ENCODE measurements at places on chromosomes 2 and 18. TPM values are rescaled to one million over a fixed set of nuclear protein-coding genes. Genes with fewer than 3 reads are reported as not detected.

MOCOS gene
- 1.9 TPM for total RNA-seq

DNA sequence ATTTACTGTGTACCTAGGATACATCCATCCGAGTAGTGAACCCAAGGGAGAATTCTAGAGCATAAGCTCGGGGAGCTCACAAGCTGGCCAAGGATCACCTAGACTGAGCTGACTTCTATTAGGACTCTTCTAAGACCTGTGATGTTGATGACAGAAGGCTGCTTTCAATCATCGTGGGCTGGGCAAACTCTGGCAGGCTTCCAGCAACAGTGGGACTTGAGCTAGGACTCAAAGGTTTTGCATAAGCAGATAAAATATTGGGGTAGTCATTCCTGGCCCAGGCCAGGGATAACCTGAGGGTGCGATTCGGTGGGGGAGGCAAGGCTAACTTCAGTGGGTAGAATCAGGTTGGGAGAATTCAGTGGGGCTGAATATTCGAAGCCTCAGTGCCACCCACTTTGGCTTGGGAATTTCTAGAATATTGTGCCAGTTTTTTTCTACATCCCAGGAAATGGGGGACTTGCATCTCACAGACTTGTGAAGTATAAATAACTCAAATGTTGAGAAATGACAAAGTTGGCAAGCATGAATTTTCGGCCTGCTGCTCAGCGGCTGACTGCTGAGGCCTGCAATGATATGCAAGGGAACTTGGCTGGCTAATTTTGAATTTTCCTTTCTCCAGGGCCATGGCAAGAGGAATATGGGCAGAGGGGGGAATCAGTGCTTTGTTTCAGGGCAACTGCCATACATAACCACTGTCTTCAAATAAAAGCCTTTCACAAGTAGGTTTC, 274.3 kb downstream of the PRKCE start:
- no peak overlapping the region for H3K4me3 ChIP-seq
- H3K36me3 ChIP-seq = no peaks in the 10 kb centered on the region

GRCh38 chr2:9846554-9846953, 3.3 kb downstream of the TAF1B start:
- H3K36me3 ChIP-seq = peaks cover 16% of the 10 kb centered on the region
- no peak for DNase-seq
- H3K27me3 ChIP-seq = no peaks in the 10 kb centered on the region
- no peak overlapping the region for H3K4me3 ChIP-seq

GRCh38 chr18:13416848-13417247, 198.3 kb downstream of the LDLRAD4 start:
- H3K27ac ChIP-seq = no peak overlapping the region
- no peak overlapping the region for H3K4me3 ChIP-seq
- peaks cover 37% of the 10 kb centered on the region for H3K4me1 ChIP-seq
- DNase-seq = no peak
- no peaks in the 10 kb centered on the region for H3K36me3 ChIP-seq

ELOA2 gene
- not detected for total RNA-seq

DNA sequence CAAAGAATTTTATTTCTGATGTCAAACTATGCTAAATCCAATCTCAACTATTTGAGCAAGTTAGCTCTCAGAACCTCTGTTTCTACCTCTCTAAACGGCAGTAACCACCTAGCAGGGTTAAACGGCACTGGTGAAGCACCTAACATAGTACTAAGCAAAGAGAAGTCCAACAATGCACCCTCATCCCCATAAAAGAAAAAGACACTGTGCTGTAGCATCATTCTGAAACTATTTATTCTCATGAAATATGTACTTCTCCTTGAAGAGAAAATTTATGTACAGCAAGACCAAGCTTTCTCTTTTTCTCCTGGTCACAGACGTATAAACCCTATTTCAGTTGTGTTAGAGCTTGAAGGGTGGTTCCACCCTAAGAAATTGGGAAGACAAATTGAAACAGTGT, 4.8 kb downstream of the MEX3C start:
- H3K27ac ChIP-seq = no peak overlapping the region
- no peak overlapping the region for H3K4me3 ChIP-seq
- H3K4me1 ChIP-seq = peaks cover 32% of the 10 kb centered on the region

GRCh38 chr2:226890286-226890685, 54.4 kb downstream of the RHBDD1 start:
- no peak overlapping the region for H3K4me3 ChIP-seq
- H3K27ac ChIP-seq = no peak overlapping the region
- no peaks in the 10 kb centered on the region for H3K27me3 ChIP-seq
- H3K36me3 ChIP-seq = no peaks in the 10 kb centered on the region
- H3K4me1 ChIP-seq = no peaks in the 10 kb centered on the region
- DNase-seq = no peak

DNA sequence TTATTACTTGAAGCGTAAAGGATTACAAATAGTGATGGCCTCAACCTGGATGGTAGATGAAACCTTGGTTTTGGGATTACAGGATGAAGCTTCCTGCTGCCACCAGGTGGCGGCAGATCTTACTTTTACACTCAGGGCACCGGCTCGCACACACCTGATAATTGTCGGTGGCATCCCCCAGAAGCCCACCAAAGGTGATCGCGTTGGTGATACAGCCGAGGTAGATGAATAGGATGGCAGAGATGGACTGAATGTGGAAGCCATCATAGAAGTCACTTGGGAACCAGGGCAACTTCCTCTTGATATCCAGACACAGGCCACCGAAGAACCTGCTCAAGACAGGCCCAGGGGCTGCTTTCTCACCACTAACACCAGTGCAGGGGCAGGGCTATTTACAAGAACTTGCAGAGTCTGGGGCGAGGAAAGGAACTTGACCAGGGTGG, 51.8 kb downstream of the MTHFD2 start:
- H3K4me3 ChIP-seq = no peak overlapping the region
- no peak overlapping the region for H3K27ac ChIP-seq
- H3K36me3 ChIP-seq = no peaks in the 10 kb centered on the region
- no peaks in the 10 kb centered on the region for H3K27me3 ChIP-seq
- no peaks in the 10 kb centered on the region for H3K4me1 ChIP-seq

DNA sequence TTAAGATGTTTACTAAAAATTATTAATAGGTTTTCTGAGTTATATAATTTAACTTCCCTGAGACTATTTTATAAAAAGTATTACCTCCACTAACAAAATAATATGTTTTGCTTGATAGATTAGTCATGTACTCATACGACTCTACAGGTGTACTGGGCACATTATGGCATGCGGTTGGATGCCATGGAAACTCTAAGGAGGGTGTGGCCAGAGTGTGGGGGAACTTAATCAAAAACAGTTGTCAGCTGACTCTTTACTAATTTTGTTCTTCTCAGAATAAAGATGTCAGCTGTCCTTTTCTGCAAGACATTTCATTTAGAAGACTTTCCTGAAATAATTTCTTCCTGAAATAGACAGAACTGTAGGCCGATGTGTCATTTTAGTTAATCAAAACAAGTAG, 228.3 kb upstream of the SIX3 start:
- no peak overlapping the region for H3K4me3 ChIP-seq
- H3K27ac ChIP-seq = no peak overlapping the region
- H3K27me3 ChIP-seq = no peaks in the 10 kb centered on the region
- no peaks in the 10 kb centered on the region for H3K36me3 ChIP-seq

C2orf66 gene
- not detected for total RNA-seq

DNA sequence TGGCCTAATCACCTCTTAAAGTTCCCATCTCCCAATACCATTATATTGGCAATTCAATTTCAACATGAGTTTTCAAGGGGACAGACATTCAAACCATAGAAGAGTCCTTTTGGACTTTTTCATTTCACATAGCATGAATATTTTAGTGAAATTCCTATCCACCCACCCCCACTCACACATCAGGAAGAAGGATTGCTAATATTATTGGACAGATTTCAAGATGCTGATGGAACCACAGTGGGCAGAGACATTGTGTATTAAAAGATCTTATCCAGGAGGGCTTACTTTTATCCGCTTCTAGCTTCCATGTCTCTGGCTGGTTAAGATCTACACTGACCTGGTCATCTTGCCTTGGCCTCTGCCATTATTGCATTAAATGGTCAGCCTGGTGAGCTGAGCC, 297.4 kb upstream of the ACVR2A start:
- no peaks in the 10 kb centered on the region for H3K27me3 ChIP-seq
- no peak overlapping the region for H3K4me3 ChIP-seq
- H3K36me3 ChIP-seq = no peaks in the 10 kb centered on the region
- DNase-seq = no peak
- no peak overlapping the region for H3K27ac ChIP-seq

NEURL3 gene
- 1.8 TPM for total RNA-seq

- H3K27ac ChIP-seq = no peak overlapping the region
- no peaks in the 10 kb centered on the region for H3K27me3 ChIP-seq
- DNase-seq = no peak
- H3K4me1 ChIP-seq = no peaks in the 10 kb centered on the region
- H3K36me3 ChIP-seq = no peaks in the 10 kb centered on the region
- H3K4me3 ChIP-seq = no peak overlapping the region
Measured at GRCh38 chr18:67381608-67382150, 134.8 kb downstream of the DSEL start.

DNA sequence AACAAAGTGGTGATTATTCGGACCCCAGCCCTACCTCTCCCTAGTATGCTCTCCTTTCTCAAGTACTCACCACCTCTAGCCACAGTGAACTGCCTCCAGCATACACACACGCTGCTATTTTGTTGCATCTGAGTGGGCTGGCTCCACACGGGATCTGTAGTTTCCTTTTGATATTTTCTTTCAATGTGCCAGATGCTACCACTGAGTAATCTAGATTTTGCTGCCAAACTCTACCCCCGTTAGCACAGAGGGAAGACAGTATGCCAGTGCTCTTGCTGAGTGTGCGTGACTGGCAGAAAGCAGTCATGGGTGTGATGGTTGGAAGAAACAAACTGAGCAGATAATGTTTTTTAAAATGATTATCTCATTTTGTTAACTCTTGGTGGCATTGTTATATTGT, 11.6 kb downstream of the CFLAR start:
- H3K36me3 ChIP-seq = peaks cover 2% of the 10 kb centered on the region
- H3K27me3 ChIP-seq = no peaks in the 10 kb centered on the region
- DNase-seq = no peak

DNA sequence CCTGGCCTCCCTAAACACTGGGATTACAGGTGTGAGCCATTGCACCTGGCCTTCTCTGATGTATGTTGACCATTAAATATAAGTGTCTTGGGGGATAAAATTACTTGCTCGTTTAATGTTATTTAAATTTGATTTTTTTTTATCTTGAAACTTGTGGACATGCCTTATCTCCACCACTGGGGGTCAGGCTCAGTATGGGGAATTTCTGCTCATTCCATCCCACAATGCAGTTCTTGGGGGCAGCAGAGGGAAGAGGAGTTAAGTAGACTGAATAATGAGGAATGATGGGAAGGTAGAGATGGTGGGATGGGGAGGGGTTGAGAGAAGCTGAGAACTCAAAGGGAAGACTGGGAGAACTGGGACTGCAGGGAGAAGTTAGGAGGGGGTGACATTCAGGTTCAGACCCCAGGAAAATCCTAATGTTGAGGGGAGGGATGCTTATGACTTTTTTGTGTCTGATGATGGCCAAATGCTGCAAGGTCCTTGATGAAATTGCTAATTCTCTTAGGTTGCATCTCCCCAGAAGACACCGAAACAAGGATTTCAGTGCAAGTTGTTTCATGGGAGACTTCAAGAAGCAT, 174.2 kb downstream of the MIB1 start:
- no peaks in the 10 kb centered on the region for H3K36me3 ChIP-seq
- no peak overlapping the region for H3K4me3 ChIP-seq
- no peak for DNase-seq
- no peaks in the 10 kb centered on the region for H3K27me3 ChIP-seq

- no peak for DNase-seq
- peak overlapping the region; percentile 20 for H3K27ac ChIP-seq
- no peak overlapping the region for H3K4me3 ChIP-seq
- no peaks in the 10 kb centered on the region for H3K27me3 ChIP-seq
- peaks cover 8% of the 10 kb centered on the region for H3K4me1 ChIP-seq
- H3K36me3 ChIP-seq = peaks cover 8% of the 10 kb centered on the region
Measured at GRCh38 chr2:237488901-237489860, 2.1 kb downstream of the MLPH start.

DNA sequence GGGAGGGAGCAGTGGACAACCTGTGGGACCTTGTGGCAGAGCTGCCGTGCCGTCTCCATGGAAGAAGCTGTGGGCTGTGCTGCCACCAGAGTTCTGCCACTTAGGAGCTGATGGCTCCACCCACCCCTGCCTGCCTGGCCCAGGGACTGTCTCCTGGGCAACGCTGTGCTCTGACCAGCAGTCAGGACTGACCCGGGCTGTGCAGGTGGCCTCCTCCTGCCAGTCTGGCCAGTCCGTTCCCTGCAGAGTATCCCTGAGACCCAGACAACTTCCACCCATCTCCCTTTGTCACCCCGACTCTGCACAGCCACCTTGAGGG, 12.8 kb downstream of the ASIC4 start:
- H3K4me1 ChIP-seq = no peaks in the 10 kb centered on the region
- H3K4me3 ChIP-seq = no peak overlapping the region
- no peaks in the 10 kb centered on the region for H3K36me3 ChIP-seq

Data from liver (tissue), 10 donors.